ENCODE measurements at places on chromosomes 5 and 9. TPM values are rescaled to one million over a fixed set of nuclear protein-coding genes. Genes with fewer than 3 reads are reported as not detected.

- no peak for DNase-seq
Measured at GRCh38 chr5:178428341-178429155, 161.6 kb downstream of the COL23A1 start.

- no peak for DNase-seq
Measured at GRCh38 chr5:81302596-81302995, 1.2 kb downstream of the ZCCHC9 start.

- peak; percentile 95 for DNase-seq
Measured at GRCh38 chr9:135971892-135972291, 10.7 kb upstream of the UBAC1 start.

GRCh38 chr5:1948663-1949191, 66.0 kb upstream of the IRX4 start:
- DNase-seq, result no peak

GFI1B gene
- not detected for total RNA-seq

All from HT-29 (cell line).